ENCODE measurements at places on chromosomes 3 and 15.
A peak's percentile ranks its signal among the peaks of the same experiment; 100 is the strongest.

- no peak for DNase-seq
Measured at GRCh38 chr3:23633261-23633960, 172.3 kb upstream of the UBE2E1 start.

DNA sequence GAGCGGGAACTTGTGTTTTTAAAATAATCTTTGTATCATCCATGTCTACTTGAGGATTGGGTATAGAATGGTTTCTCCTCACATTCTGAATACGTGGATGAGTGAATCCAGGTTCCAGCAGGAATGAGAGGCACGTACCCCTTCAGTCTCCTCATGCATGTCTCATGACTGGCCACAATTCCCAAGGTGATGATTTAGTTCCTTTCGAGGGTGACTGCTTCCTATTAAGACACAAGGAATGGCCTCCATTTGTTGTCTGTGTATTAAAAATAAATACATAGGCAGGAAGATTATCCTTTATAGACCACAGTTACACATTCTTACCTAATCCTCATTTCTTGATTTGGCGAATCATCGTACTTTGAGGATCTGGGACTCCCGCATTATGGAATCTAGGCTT is 217.0 kb upstream of the LRIG1 start:
- DNase-seq, result no peak

- no peak for DNase-seq
Measured at GRCh38 chr3:65714134-65714533, 324.6 kb downstream of the MAGI1 start.

- DNase-seq, result no peak
Measured at GRCh38 chr15:72737061-72737460, 46.5 kb downstream of the ADPGK start.

DNA sequence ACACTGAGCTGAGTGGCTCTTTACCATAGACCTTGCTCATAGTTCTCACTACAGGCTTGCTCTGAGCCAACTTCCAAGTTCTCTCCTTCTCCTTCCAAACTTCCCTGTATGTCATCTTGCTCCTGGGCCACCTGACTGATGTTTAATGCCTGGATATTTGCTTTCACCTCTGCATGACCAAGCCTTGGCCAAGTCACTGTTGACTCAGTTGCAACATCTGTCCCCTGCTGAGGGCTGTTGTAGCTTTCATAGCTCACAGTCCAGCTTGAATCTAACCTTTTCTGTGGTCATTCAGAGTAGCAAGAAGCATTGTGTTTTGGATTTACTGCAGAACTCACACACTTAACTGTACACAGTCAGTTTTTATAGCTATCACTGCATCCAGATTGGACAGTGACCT is 171.8 kb upstream of the ROPN1 start:
- no peak for DNase-seq

DNA sequence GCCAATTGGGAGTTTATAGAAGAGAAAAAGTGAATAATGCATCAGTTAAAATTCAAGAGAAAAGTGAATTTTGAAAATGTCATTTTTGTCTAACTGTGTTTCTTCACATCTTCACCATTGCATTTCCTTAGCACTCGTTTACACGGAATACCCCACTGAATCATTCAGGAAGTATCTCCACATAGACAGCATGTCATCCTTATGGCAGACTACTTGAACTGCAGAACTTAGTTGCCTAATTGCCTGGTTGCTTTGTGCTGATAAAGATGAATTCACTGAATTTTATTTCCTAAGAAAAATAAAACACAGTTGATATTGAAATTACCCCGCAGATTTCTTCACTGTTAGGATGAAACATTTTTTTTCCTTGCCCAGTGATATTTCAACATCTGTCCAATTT is 627.1 kb downstream of the ROBO1 start:
- peak; percentile 30 for DNase-seq

- DNase-seq, result no peak
Measured at GRCh38 chr15:82304778-82305090, 42.1 kb downstream of the SAXO2 start.

GRCh38 chr3:49591615-49592014 is 37.3 kb downstream of the BSN start:
- no peak for DNase-seq

DNA sequence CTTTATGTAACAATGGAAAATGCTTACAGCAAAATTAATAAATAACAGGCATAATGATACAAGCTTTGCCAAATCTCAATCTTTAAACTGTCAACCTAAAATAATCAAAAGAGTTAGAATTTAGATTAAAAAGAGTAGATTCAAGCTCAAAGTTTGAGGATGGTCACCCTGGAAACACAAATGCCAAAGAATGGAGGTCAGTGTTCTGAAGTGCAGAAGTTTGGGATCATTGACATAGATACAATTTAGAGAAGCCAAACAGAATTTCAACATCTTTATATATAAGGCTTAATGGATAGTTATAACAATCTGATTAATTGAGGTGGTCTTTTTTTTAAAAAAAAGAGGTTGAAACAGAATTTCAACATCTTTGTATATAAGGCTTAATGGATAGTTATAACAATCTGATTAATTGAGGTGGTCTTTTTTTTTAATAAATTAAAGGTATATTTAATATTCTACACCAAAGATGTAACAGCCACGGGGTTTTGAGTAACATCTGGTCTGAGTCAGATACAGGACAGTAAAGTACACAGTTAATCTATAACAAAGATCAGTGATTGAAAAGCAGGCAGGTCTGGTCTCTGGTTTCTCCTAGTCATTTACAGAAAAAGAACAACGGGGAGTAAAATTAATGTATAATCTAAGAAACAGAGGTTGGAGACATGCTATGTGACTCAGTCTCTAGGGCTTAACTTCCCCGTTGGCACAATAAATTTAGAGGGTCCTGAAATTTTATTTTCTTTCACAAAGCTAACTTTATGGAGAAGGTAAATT is 490.7 kb downstream of the GBE1 start:
- DNase-seq, result no peak

DNA sequence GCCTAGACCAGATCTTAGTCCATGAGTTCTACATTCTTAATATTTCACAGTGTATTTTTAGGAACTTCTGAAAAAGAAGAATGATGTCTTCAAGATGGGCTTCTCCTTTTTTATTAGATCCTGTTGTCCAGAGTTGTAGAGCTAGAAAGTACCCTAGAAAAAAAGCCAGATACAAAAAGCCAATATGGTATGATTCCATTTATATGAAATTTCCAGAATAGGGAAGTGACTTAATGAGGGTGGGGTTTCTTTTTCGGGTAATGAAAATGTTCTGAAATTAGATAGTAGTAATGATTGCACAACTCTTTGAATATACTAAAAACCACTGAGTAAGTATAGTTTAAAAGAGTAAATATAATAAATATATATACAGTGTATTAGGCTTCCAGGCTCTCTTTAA is 116.9 kb downstream of the NFKBIZ start:
- DNase-seq, result no peak

DNA sequence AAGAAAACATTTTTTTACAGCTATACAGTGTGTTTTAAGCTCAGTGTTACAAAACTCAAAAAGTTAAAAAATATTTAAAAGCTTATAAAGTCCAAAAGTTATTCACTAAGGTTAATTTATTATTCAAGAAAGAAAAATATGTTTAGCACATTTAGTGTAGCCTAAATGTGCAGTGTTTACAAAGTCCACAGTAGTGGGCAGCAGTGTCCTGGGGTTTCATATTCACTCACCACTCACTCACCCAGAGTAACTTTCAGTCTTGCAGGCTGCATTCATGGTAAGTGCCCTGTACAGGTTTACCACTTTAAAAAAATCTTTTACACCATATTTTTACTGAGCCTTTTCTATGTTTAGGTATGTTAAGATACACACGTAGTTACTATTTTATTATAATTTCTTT is 300.2 kb upstream of the TRIM42 start:
- DNase-seq, result no peak

DNA sequence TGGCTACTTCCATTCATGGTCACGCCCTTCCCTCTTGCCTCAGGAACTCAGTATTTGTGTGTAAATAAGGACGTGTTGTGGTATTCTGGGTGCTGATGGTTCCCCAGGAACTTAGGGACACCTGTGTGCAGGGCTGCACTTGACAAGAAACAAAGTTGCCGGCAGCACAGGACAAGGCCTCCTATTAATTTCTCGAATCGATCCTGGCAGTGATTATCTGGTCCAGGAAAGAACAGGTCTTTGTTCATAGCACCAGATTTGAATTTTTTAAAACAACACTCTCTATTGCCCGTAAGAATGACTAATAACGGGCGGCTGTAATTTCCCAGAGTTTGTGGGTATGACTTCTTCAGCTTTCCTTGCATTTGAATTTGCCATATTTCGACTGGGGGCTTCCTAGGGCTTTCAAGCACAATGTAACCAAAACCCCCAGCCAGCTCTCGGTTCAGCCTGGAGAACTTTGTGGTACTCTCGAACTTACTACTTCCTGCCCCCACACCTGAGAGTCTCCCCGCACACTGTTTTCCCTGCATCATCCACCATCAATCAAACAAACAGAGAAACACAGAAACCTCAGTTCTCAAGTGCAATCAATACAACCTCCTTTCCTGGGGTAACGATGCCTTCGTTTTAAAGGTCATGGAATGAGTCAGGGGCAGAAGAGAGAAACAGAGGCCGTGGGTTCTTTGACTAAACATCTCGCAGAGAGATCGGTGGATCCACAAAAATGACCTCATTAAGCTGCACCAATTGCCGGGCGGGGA is 241.7 kb upstream of the ICE2 start:
- no peak for DNase-seq
